ENCODE measurements at places on chromosomes 5 and 9.

DNA sequence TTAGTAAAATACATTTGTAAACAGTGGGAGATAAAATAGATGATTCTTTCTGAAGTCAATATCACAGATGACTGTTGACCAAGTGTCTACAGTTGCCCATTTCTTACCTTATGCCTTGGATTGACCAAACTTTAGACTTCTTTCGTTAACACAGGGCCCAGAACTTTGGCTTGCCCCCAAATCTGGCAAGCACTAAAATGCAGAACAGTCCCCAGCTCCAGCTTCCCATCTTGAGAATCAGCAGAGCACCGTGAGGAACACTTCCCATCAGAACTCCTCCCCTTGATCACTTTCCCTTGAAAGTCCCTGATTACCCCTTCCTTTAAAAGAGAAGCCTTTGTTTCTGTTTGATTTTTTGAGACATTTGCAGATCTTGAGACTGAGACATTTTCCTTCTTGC is 1039.9 kb downstream of the TLE1 start:
- DNase-seq = peak; percentile 23

DNA sequence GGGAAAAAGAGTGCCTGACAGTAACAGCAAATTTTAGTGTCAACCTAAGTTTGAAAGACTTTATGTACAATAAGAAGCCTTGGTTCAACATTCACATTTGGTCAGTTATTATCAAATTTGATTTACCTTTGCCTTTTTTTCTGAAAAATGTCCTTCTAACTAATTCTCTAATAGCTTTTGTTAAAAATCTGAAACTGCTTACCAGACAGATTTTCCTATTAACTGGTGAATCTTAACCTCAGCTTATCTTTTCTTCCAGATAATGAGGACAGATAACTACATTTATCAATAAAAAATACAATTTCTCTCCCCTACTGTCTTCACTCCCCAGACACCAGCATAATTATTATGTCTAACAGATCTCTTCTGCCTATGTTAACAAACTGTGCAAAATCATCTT is 988.5 kb downstream of the CDH18 start:
- DNase-seq = no peak

DNA sequence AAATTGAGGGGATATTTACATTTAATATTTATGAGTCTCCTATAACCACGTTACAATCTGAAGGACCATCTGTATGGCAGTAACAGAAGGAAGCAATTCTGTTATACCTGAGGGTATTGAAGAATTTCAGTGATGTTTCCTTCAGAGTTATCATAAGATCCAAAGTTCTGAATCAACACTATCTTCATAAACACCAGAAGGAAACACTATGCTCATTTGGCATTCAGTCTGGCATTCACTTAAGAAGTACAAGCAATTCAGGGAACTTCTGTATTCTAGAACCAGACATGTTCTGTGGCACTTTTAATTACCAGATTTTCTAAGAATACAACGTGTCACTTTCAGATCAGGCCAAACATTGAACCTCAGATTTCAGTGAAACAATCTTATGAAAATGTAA is 9.6 kb downstream of the DAB2 start:
- no peak for DNase-seq

DNA sequence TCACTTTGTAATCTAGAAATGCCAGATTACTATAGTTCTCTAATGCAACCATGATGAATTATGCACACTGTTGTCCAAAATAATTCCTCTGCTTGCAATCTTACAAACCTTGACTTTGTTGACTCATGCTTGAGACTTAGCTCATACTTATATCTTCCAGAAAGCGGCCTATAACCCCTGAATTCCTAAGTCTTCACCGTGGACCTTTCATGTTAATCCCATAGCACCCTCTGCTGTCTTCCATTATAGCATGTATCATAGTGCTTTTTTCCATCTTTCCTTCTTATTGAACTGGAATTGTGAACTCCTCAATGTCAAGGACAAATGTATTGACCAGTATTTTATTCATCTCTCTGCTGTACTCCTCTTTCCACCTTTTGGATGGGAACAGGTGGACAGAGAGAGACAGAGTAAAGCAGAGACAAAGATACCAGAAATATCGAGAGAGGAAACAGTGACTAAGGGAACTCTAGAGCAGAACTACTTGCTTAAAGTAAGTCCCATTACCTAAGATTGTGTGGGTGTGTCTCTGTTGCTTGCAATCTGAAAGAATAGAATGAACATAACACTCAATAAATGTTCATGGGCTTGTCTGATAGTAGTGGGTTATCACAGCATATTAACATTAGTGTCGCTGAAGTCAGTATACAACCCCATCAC is 110.0 kb downstream of the LURAP1L start:
- no peak for DNase-seq

DNA sequence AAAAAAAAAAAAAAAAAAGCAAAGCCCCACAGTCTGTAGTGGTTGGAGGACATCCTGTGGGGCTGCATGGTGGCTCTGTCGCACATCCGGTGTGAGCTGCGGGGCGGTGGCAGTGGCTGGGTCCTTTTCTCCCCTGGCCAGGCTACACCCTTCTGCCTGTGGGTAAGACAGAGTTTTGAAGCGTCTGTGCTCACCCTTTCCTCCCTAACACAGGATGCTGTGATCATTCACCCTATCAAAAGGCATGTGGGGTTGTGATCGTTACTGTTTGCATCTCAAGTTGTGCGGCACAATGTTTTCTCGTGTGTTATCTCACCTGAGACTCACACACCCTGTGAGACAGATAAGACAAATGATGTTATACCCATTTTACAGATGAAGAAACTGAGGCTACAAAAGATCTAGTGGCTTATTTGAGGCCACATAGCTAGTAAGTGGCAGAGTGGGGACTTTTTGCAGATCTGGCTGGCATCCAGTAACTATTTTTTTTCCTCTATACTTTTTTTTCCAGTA is 17.5 kb downstream of the IRF1 start:
- peak; percentile 77 for DNase-seq

- DNase-seq = no peak
These were observed 213.7 kb upstream of the MAP3K1 start for GRCh38 chr5:56601641-56602071.

DNA sequence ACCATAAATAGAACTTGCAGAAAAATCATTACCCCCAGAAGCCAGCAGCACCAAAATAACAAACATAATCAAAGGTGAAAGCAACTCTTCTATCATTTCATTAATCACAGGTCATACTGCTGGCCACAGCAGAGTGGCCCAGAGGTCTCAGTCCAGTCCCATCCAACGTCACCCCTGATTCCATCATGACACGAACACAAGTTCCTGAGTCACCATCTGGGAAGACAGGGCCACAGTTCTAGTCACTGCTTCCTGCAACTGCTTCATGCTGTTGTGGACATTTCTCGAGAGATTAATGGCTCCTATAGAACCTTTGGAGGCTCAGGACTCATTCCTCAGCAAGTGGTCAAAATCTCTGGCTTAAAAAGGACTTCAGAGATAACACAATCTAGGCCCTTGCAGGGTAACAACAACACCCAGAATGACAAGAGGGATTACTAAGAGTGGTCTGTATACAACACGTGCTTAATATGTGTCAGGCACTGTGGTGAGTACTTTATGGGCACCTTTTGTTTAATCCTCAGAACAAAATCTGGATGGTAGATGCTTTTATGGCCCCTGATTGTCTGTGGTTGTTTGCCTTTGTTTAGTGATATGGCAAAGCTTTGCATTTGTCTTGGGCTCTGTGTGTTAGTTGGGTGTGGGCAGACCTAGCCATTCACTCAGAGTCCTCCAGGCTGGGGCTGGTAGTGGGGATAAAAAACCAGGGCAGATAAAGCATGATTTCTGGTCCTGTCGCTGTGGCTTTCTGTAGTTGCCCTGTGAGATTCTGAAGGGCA is 184.3 kb downstream of the DAB2IP start:
- DNase-seq = peak; percentile 19

DNA sequence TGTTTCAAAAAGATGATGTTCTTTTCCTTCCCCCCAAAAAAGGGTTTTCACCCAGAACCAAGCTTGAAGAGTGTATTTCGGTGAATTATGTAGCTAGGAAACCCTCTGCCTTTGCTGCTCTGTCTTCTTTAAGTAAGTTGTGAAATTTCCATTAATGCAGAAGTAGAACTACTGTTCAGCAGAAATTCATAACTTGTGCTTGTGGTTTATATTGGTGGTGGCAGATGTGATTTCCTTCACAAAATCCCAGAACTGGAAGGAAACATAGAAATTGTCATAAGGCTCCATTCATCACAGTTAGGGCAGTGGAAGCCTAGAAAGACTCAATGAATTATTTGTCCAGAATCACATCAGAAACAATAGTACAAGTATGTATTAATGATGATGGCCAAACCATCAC is 42.1 kb upstream of the DAB2 start:
- DNase-seq = no peak

DNA sequence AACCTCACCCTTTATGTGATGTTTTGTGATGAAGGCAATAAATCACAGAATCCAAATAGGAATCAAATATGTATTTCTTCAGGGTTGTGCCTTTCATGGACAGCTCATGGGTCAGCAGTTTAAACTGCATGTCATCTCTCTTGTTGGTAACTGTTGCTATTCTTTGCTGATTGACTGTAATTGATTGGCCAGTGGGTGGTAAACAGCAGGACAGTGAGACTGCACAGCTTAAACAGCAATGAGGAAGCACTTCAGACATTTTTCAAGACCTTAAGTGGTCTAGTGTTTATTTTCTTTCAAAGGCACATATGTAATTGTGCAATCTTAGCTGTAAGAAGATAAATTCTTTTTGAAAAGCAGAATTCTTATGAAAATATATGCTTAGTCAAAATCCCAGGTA is 260.5 kb downstream of the COX7C start:
- DNase-seq = no peak

DNA sequence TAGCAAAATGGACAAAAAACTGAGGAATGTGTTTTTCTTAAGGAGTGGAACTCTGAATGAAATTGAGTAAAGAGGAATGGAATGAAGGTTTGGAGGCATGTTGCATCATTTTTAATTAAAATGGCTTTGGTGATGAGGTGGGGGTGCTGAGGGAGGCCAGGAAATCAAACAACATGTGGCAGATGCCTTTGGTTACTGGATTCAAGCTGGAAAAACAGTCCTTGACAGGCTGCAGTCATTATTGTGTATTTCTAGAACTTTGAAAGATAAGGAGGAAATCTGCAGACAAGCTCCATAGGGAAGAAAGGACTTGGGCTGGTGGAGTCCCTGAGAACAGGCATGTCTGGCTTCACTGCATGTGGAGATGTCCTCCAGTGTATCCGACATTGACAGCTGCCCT is 203.5 kb upstream of the HAPLN1 start:
- DNase-seq = no peak

DNA sequence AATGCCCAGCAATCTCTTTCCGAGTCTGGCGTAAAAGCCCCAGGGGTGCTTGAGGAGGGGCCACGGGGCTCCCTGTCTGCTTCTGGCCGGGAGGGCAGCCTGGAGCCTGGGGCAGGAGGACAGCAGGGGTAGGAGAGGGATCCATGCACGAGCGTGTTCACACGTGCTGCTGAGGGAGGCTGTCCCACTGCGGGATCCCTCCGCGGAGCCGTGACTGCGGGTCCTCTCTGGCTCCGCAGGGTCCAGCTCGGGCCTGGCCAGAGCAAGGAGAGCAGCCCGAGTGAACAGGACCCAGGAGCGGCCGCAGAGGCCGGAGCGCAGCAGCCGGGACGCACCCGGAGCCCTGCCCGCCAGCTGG is 78.4 kb downstream of the ZNF354C start:
- DNase-seq = no peak

- DNase-seq = peak; percentile 36
These were observed 286.9 kb downstream of the GADD45G start for GRCh38 chr9:89891591-89892304.

- no peak for DNase-seq
These were observed 139.9 kb upstream of the ACOT12 start for GRCh38 chr5:81533629-81534405.

- no peak for DNase-seq
These were observed 65.0 kb upstream of the RAPGEF1 start for GRCh38 chr9:131804826-131805225.

DNA sequence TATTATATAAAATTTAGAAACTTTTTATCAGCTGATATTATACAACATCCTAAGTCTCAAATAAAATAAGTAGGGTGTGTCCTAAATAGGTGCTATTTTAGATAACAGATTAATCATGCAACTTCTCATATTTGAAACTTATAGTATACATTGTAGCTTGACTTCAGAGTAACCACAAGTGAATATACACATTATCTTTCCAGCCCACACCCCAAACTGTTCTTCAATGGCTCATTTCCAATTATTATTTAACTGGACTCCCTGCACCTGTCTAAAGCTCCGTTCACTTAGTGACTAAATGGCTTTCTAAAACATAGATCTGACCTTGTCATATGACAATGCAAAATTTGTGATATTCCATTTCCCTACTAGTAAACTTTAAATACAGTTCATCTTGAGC is 490.9 kb upstream of the RGMB start:
- DNase-seq = no peak

- peak; percentile 9 for DNase-seq
These were observed 22.9 kb downstream of the CAMSAP1 start for GRCh38 chr9:135884328-135885035.

- no peak for DNase-seq
These were observed 14.7 kb downstream of the ERP44 start for GRCh38 chr9:100084128-100084453.

DNA sequence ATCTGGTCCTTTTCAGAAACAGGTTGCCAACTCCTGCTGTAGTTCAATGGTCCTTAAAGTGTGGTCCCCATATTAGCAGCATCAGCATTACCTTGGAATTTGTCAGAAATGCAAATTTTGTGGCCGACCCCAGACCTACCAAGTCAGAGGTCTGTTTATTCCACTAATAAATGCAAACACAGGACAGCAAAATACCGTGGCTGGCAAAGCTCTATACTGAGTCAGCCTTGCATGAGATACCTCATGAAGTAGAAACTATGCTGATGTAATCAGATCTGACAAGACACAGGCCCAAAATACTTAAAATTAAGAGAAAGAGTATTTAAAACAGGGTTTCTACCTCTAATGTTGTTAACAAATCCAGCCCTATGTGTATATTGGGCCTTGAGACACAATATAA is 3.0 kb downstream of the GOLM1 start:
- no peak for DNase-seq

GRCh38 chr9:137715321-137715720 is 96.5 kb downstream of the EHMT1 start:
- no peak for DNase-seq

- DNase-seq = no peak
These were observed 137.9 kb downstream of the BNC2 start for GRCh38 chr9:16732546-16732945.

GRCh38 chr5:167451076-167451475 is 840.4 kb upstream of the WWC1 start:
- DNase-seq = no peak

DNA sequence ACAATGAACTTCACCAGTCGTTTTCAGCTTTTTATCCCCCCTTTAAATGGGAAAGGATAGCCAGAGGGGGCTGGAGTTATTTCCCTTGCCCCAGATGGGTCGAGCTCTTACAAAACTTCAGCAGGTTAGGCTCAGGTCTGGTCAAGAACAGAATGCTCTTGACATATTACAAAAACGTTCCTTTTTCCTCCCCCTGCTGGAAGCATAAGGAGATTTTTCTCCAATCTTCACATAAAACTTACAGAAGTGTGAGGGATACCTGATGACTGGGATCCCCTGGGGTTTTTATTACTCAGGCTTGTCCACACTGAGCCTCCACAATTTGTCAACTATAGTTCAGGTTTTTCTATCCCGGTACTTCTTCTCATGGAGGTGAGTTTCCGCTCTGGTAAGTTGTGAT is 60.8 kb downstream of the CSF2 start:
- peak; percentile 28 for DNase-seq
